ENCODE measurements at places on chromosomes 12 and 14. TPM values are rescaled to one million over a fixed set of nuclear protein-coding genes. Genes with fewer than 3 reads are reported as not detected.

GRCh38 chr12:29389295-29389919 lies 8.4 kb upstream of the ERGIC2 start:
- H3K36me3 ChIP-seq = no peaks in the 10 kb centered on the region
- no peak for DNase-seq
- H3K27ac ChIP-seq = no peak overlapping the region
- no peaks in the 10 kb centered on the region for H3K27me3 ChIP-seq
- no peak overlapping the region for H3K4me3 ChIP-seq

- H3K36me3 ChIP-seq = no peaks in the 10 kb centered on the region
- no peak for DNase-seq
- peaks cover 10% of the 10 kb centered on the region for H3K27me3 ChIP-seq
- H3K4me3 ChIP-seq = no peak overlapping the region
Observed at GRCh38 chr14:101460986-101461750, 100.1 kb upstream of the DIO3 start.

- no peaks in the 10 kb centered on the region for H3K36me3 ChIP-seq
- H3K27ac ChIP-seq = no peak overlapping the region
- H3K4me1 ChIP-seq = peaks cover 14% of the 10 kb centered on the region
- no peak for DNase-seq
- H3K27me3 ChIP-seq = peaks cover 3% of the 10 kb centered on the region
Observed at GRCh38 chr14:50855558-50855957, 16.3 kb upstream of the ABHD12B start.

RFX4 gene
- total RNA-seq = not detected

OR10G3 gene
- not detected for total RNA-seq

TEX52 gene
- total RNA-seq = not detected

SLC24A4 gene
- total RNA-seq = 0.34 TPM

GRCh38 chr12:59322473-59322872 lies 273.4 kb upstream of the SLC16A7 start:
- H3K27ac ChIP-seq = no peak overlapping the region
- H3K27me3 ChIP-seq = peaks cover 2% of the 10 kb centered on the region
- no peaks in the 10 kb centered on the region for H3K36me3 ChIP-seq
- H3K4me3 ChIP-seq = no peak overlapping the region
- no peak for DNase-seq

DNA sequence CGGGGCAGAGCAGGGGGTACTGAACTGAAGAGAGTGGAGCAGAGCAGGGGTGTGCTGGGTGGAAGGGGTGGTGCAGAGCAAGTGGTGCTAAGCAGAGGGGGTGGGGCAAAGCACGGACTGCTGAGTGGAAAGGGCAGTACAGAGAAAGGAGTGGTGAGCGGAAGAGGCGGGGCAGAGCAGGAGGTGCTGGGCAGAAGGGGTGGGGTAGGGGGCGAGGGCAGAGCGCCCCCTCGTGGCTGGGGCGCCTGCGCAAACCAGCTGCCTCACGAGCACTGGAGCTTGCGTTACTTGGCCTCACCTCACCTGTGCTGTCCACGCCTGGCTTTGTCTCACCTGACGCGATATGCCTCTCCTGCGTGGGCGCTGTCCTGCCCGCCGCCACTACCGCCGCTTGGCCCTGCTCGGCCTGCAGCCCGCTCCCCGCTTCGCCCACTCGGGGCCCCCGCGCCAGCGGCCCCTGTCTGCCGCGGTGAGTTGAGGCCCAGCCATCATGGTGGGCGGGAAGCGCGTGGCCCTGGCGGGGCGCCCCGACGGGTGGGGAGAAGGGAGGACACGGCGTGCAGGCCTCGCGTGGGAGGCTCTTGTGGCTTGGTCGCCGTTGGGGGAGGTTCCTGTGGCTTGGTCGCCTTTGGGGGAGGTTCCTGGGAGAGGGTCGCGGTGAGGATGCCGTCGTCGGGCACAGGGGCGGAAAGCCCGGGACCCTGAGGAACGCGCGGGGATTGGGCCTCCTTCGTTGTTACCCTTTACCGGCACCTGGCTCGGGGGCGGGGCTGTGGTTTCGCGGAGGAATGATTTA lies at the start of gene COX8C:
COX8C (plus strand) TSS at position 257 of the 796 bp plus-strand sequence; CDS start at position 344, 87 bp downstream.
- H3K36me3 ChIP-seq = peaks cover 7% of the 10 kb centered on the region
- H3K4me1 ChIP-seq = no peaks in the 10 kb centered on the region
- no peak for DNase-seq
- no peak within 1 kb of the TSS for H3K4me3 ChIP-seq
- no peak within 1 kb of the TSS for H3K27ac ChIP-seq

DNA sequence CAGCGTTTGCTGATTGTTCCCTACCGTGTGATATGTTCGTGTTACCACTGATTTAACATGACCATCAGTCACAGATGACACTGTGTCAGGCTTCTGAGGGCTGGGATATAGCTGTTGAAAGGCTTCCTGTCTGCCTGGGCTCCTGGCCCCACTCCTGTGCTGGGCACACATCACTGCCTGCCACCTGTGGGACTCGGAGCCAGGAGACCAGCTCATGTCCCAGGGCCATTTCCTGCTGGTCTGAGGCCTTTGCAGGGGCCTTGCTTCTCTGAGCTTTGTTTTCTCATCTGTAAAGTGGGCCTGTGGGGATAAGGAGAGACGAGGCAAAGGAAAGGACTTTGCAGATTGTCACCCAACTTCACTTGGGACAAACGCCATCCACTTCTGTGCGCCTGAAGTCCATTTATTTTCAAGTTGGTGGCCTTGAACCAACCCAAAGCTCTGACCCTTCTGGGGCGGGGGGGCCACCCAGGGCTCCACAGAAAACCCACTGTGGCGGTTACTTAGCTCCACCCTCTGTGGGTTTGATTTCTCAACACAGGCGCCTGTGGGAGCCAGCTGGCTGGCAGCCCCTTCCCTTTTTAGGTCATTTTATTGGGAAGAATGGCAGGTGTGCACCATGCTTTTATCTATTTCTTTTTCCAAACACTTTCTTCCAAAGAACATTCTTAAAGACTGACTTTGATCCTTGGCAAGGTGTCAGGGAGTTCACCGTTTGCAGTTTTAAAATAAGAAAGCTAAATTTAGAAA lies 54.1 kb downstream of the BEGAIN start:
- H3K27ac ChIP-seq = no peak overlapping the region
- peak; percentile 10 for DNase-seq
- H3K4me1 ChIP-seq = peaks cover 3% of the 10 kb centered on the region
- no peaks in the 10 kb centered on the region for H3K36me3 ChIP-seq
- peaks cover 5% of the 10 kb centered on the region for H3K27me3 ChIP-seq
- H3K4me3 ChIP-seq = no peak overlapping the region

GRCh38 chr14:35387713-35388579 lies 16.6 kb downstream of the NFKBIA start:
- H3K4me3 ChIP-seq = no peak overlapping the region
- no peaks in the 10 kb centered on the region for H3K27me3 ChIP-seq
- DNase-seq = no peak
- no peaks in the 10 kb centered on the region for H3K36me3 ChIP-seq

KITLG gene
- 0.61 TPM for total RNA-seq

- peaks cover 15% of the 10 kb centered on the region for H3K4me1 ChIP-seq
- peak overlapping the region; percentile 76 for H3K27ac ChIP-seq
- no peaks in the 10 kb centered on the region for H3K27me3 ChIP-seq
- peak overlapping the region; percentile 80 for H3K4me3 ChIP-seq
- peaks cover 4% of the 10 kb centered on the region for H3K36me3 ChIP-seq
Observed at GRCh38 chr12:119804011-119804641, 73.0 kb downstream of the CIT start.

DNA sequence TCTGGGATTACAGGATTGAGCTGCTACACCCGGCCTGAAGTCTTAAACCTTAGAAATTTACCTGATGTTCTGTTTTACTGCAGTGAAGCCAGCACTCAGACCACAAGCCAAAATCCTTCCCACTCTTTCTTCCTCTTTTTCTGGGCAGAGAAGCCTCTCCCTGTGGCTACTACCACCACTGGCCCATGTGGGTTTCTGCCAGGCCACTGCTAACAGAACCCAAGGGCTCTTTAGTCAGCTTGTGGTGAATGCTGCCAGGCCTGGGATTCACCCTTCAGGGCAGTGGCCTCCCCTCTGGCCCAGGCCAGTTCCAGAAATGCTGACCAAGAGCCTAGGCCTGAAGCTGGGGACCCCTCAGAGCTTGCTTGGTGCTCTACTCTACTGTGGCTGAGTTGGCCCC lies 35.3 kb downstream of the GAS2L3 start:
- no peak overlapping the region for H3K4me3 ChIP-seq
- H3K27me3 ChIP-seq = no peaks in the 10 kb centered on the region
- peaks cover 11% of the 10 kb centered on the region for H3K36me3 ChIP-seq
- DNase-seq = no peak

DNA sequence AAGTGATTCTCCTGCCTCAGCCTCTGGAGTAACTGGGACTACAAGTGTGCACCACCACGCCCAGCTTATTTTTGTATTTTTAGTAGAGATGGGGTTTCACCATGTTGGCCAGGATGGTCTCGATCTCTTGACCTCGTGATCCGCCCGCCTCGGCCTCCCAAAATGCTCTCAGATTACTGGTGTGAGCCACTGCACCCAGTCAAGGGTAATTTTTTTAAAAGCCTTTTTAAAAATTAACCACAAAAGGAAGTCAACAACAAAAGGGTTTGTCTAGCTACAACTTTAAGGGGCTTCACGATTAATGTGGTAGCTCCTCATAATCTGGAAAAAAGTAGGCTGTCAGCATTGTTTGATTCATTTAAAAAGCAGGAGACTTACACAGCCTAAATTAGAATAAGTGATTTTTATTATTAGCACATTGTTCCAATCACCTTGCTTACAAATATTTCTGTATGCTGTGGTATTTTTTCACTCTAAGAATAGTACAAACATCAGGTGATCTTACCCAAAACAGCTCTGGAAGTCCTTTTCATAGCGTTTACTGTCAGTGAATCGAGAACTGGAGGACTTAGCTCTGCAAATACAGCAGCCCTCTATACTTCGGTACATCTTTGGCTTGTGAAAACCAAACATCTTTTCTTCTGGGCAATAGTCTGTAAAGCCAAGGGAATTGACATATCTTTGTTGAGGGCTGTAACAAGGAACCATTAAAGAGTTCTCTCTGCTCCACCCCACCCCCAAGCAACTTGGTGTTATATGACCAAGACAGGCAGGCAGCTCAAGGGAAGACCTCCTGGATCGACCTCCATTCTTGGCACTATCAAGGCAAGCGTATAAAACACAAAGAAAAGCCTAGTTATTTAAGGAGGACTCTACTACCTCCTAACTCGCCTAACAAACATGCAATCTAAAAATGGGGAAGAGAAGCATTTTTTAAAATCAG lies 28.1 kb downstream of the SINHCAF start:
- H3K4me1 ChIP-seq = peaks cover 7% of the 10 kb centered on the region
- no peak overlapping the region for H3K27ac ChIP-seq
- no peaks in the 10 kb centered on the region for H3K27me3 ChIP-seq
- no peak for DNase-seq
- H3K4me3 ChIP-seq = no peak overlapping the region
- H3K36me3 ChIP-seq = no peaks in the 10 kb centered on the region

DNA sequence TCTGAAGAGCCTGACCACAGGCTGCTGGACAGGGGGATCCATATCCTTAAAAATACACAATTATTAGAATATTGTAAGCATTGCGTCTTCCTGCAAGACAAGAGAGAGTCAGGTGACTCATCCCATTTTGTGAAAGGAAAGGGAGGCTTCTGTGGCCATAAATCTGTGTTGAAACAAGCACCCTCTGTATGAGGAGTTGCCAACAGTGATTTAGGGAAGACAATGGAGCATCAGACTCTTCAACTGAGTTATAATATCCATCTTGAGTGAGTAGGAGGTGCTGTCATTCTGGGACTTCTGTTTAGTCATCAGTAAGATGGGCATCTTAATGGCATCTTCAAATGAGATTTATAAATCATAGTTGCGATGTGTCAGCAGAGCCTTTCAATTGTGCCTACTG lies 554.5 kb downstream of the AACS start:
- H3K36me3 ChIP-seq = no peaks in the 10 kb centered on the region
- H3K27me3 ChIP-seq = no peaks in the 10 kb centered on the region
- no peak overlapping the region for H3K4me3 ChIP-seq
- no peak overlapping the region for H3K27ac ChIP-seq
- no peak for DNase-seq

GRCh38 chr14:71204231-71204630 lies 297.0 kb downstream of the PCNX1 start:
- peaks cover 11% of the 10 kb centered on the region for H3K36me3 ChIP-seq
- H3K27ac ChIP-seq = no peak overlapping the region
- no peaks in the 10 kb centered on the region for H3K27me3 ChIP-seq
- DNase-seq = no peak
- no peaks in the 10 kb centered on the region for H3K4me1 ChIP-seq

DNA sequence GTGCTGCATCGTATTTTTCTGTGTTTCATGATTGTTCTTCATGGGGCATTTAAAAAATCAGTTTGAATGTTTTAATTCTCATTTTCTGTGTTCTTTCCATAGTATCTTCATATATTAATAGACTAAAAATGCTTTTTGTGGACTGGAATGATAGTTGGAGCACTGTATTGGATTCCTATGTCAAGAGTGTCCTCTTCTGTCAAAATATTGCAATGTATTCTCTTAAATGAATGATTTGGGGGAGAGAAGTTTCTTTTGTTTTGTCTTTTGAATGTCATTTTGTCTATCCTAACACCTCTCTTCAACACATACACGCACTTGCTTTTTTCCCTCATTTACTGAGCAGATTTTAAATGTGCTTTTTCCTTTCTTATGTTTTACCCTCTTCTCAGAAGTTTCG lies 4.7 kb upstream of the EIF2S3B start:
- H3K36me3 ChIP-seq = no peaks in the 10 kb centered on the region
- H3K4me3 ChIP-seq = no peak overlapping the region
- no peaks in the 10 kb centered on the region for H3K4me1 ChIP-seq
- H3K27ac ChIP-seq = no peak overlapping the region

LYZ gene
- 0.37 TPM for total RNA-seq

GRCh38 chr12:51898506-51898905 lies 8.8 kb upstream of the ACVRL1 start:
- H3K36me3 ChIP-seq = peaks cover 5% of the 10 kb centered on the region
- H3K4me1 ChIP-seq = peaks cover 7% of the 10 kb centered on the region
- no peak for DNase-seq
- H3K4me3 ChIP-seq = no peak overlapping the region

WASHC4 gene
- 75.4 TPM for total RNA-seq

RND1 gene
- total RNA-seq = 1.8 TPM

MRPL42 gene
- 82.7 TPM for total RNA-seq

FLVCR2 gene
- not detected for total RNA-seq
